WTC11 (cell line): ENCODE measurements at places on chromosomes 7 and 10.

- no peaks in the 10 kb centered on the region for H3K4me1 ChIP-seq
- no peak for DNase-seq
- no peaks in the 10 kb centered on the region for H3K27me3 ChIP-seq
- H3K27ac ChIP-seq, result no peak overlapping the region
- H3K4me3 ChIP-seq, result no peak overlapping the region
These were observed 299.2 kb upstream of the LRGUK start for GRCh38 chr7:133827707-133828623.

DNA sequence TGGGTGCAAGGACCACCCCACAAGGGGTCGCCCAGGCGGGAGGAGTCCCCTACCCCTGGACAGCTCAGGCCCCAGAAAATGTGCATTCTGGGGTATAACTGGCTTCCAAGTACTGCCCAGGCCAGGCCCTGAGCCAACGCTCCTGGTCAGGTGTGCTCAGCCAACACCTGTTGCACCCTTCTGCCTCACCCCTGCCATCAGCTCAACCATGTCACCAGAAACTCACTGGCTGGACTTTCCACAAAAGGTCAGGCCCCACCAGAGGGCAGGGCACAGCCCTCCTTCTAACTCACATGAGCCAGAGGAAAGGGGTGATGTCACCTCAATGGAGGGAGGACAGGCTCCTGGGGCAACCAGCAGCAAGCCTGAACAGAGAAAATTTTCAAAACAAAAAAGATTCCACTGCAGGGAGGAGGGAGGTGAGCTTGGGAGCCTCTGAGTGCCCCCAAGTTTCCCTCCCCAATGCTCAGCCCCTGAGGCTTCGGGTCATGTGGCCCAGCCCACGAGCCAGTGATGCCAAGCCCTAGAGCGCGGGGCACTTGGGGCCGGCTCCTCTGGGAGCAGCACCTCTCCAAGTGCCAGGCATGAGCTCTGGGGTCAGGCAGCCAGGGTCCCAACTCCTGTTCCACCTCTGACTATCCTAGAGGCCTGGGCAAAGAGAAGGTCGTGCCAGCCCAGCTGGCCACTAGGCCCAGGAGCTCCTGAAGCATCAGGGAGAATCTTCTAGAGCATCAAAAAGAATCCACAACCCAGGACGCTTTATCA, 2.2 kb downstream of the OGDHL start:
- peaks cover 8% of the 10 kb centered on the region for H3K36me3 ChIP-seq
- H3K27me3 ChIP-seq, result peaks cover 16% of the 10 kb centered on the region
- no peak overlapping the region for H3K27ac ChIP-seq
- peaks cover 16% of the 10 kb centered on the region for H3K4me1 ChIP-seq
- peak overlapping the region; percentile 20; the same call in 1 of the 2 replicates for H3K4me3 ChIP-seq

DNA sequence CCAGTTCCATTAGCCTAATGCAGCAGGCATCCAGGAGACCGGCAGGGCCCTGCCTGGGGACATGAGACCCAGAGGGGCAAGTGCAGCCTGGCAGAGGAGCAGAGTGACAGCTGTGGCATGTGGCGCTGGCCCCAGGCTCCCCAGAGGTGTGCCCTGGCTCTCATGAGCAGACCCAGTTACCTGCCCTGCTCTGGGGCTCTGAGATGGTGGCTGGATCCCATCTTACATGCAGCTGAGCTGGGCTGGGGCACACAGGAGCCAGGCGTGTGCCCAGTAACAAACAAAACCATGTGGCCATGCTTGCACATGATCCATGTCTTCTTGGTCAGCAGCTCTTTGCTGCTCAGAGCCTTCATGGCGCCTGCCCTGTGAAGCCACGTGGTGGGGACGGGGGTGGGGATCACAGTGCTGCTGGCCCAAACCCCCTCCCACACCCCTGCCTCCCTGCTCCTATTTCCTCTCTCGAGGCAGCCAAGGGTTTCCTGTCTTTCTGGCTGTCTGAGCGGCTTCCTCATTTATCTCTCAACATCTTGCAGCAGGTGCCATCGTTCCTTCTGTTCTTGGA, 40.3 kb upstream of the GTF2I start:
- peak; percentile 40 for DNase-seq
- no peak overlapping the region; the same call in 1 of the 2 replicates for H3K27ac ChIP-seq
- H3K27me3 ChIP-seq, result no peaks in the 10 kb centered on the region
- H3K4me3 ChIP-seq, result no peak overlapping the region

GRCh38 chr7:149081914-149082313, 8.6 kb downstream of the ZNF786 start:
- peak overlapping the region; percentile 72 for H3K27ac ChIP-seq
- H3K4me1 ChIP-seq, result peaks cover 7% of the 10 kb centered on the region
- DNase-seq, result no peak
- H3K27me3 ChIP-seq, result no peaks in the 10 kb centered on the region
- peaks cover 47% of the 10 kb centered on the region for H3K36me3 ChIP-seq

DNA sequence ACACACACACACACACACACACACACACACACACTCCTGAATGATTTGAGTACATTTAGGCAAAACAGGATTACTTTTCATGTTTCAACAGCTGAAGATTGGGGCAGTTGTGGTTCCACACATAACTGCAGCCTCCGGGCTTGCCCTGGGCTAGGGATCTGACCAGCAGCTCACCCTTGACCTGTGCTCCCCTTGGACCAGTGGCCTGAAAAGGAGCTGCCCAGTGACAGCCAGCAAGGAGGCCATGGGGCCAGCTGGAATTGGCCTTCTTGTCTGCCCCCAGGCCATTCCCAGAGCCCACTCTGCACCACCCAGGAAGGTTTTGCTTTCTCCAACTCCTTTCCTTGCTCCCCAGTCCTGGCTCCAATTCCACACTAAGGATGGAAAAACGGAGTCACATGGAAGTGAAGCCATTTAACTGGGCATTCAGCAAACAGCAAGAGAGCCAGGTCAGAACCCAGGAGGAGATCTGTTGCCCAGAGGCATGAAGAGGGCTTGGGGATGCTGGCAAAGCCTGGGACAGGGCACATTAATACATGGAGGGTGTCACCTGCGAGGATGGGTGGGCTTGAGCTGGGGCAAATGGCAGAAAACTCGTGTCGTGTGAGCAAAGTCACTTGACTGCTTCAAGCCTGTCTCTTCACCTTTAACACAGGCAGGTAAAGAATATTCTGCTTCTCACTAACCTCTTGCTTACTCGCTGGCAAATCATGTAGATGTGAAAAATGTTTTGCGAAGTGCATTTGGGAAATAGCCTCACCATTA, 61.5 kb upstream of the GDF10 start:
- peaks cover 10% of the 10 kb centered on the region for H3K4me1 ChIP-seq
- H3K36me3 ChIP-seq, result no peaks in the 10 kb centered on the region
- DNase-seq, result no peak
- no peak overlapping the region for H3K4me3 ChIP-seq

GRCh38 chr10:16242859-16243613, 193.8 kb upstream of the PTER start:
- H3K27me3 ChIP-seq, result no peaks in the 10 kb centered on the region
- H3K4me3 ChIP-seq, result peak overlapping the region; percentile 3; the same call in 1 of the 2 replicates
- no peak for DNase-seq
- peak overlapping the region; percentile 97 for H3K27ac ChIP-seq

DNA sequence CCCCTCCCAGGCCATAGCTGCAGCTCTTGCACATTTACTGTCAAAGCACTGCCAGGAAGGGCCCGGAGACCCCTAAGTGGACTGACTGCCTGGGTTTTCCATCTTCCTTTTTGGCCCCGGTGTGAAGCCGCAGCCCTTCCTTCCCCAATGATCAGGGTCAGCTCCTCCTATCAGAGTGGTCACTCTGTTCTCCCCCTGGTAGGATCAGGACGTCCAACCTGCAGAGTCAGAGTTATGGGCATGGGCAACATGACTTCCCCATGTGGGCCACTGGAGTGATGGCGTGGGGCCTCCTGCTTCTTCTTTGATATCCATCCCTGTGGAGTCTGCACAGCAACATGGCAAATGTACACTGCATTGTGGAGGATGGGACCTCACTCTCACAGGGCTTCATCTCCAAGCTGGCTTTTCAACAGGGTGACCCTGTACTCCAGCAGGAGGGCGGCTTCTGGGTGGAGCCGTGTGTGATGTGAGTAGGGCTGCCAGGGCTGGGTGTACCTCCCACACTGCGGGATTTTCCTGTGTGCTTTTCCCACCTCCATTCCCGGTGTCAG, 6.4 kb upstream of the RAMP3 start:
- H3K27me3 ChIP-seq, result peaks cover 1% of the 10 kb centered on the region
- DNase-seq, result no peak
- H3K27ac ChIP-seq, result no peak overlapping the region
- no peak overlapping the region for H3K4me3 ChIP-seq
- 0 out of 2 replicates have a peak, but pooled peaks cover 3% of the 10 kb centered on the region for H3K4me1 ChIP-seq
- no peaks in the 10 kb centered on the region for H3K36me3 ChIP-seq

DNA sequence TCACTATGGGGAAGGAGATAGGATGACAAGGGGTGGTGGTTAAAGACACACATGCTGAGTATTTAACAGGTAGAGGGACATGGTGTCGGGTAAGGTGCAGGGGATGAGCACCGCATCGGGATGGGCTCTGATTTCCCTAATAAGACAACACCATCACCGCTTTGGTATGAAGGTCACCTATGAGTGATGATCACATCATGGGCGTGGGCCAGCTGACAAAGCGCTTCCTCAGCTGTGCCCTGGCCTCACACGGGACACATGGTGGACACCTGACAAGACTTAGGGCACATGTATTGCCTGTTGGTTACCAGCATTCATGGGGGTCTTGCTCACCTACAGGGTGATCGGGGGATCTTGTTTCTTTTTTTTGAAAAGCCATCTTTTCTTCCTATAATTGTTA, 12.8 kb downstream of the C7orf57 start:
- H3K36me3 ChIP-seq, result no peaks in the 10 kb centered on the region
- H3K27me3 ChIP-seq, result peaks cover 5% of the 10 kb centered on the region; the same call in 1 of the 2 replicates
- H3K4me1 ChIP-seq, result peaks cover 21% of the 10 kb centered on the region
- DNase-seq, result no peak
- H3K27ac ChIP-seq, result no peak overlapping the region

DNA sequence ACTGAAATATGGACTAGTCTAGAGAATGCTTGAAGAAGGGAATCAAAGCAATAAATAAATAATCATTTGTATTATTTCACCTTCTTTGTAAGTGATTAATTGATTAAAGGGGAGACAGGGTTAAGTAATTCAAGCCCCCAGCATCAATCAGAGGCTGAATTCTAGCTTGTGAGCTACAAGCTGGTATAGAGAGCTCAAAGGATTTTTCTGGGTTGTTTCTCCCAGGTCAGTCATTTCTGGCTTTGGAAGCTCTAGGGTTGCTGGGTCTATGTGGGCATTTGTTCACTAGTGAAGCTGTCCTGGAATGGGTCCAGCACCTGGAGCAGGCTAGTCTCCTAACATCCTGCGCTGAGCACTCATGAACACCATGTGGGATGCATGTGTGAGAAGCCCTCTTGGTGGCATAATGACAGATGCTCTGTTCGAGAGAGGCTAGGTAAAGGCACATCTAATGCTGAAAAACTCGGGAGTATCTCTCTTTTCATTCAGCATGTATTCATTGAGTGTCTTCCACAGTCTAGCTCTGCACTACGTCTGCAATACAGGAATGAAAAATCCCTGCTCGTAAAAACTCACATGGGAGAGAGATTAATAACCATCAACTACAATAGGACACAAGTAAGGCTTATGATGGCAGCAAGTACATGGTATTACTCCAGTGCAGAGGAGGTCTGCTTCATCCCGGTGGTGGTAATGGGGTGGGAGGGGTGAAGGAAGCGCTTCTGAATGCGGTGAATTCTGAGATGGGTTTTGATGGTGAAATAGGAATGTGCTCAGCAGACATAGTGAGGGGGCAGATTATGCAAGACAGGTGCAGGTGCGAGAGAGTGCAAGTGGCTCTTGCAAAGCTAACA, 68.0 kb upstream of the NRP1 start:
- H3K36me3 ChIP-seq, result peaks cover 4% of the 10 kb centered on the region; the same call in 1 of the 2 replicates
- no peak overlapping the region for H3K27ac ChIP-seq
- H3K4me3 ChIP-seq, result no peak overlapping the region
- no peaks in the 10 kb centered on the region for H3K4me1 ChIP-seq
- H3K27me3 ChIP-seq, result no peaks in the 10 kb centered on the region; the same call in 1 of the 2 replicates

DNA sequence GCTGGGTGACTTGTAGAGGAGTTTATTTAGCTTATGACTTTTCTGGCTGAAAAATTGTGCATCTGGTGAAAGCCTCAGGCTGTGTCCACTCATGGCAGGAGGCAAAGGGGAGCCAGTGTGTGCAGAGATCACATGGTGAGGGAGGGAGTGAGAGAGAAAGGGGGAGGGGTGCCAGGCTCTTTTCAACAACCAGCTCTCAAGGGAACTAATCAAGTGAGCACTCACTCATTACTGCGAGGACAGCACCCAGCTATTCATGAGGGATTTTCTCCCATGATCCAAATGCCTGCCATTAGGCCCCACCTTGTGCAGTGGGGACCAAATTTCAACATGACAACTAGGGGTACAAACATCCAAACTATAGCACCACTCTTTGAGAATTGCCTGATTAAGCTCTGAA, 590.2 kb downstream of the MAGI2 start:
- H3K4me3 ChIP-seq, result no peak overlapping the region
- H3K4me1 ChIP-seq, result peaks cover 9% of the 10 kb centered on the region
- DNase-seq, result no peak
- no peak overlapping the region for H3K27ac ChIP-seq

- DNase-seq, result no peak
- H3K27ac ChIP-seq, result no peak overlapping the region
- peaks cover 21% of the 10 kb centered on the region for H3K4me1 ChIP-seq
- H3K4me3 ChIP-seq, result no peak overlapping the region
- H3K36me3 ChIP-seq, result peaks cover 15% of the 10 kb centered on the region
These were observed 421.0 kb downstream of the THSD7A start for GRCh38 chr7:11410656-11411644.

GRCh38 chr7:141541375-141541774, 9.8 kb upstream of the AGK start:
- DNase-seq, result no peak
- no peaks in the 10 kb centered on the region for H3K27me3 ChIP-seq
- no peaks in the 10 kb centered on the region; the same call in 1 of the 2 replicates for H3K36me3 ChIP-seq
- H3K27ac ChIP-seq, result no peak overlapping the region

GRCh38 chr7:35032166-35032565, 5.1 kb downstream of the DPY19L1 start:
- H3K4me1 ChIP-seq, result peaks cover 43% of the 10 kb centered on the region
- H3K4me3 ChIP-seq, result no peak overlapping the region
- H3K36me3 ChIP-seq, result no peaks in the 10 kb centered on the region
- no peak for DNase-seq

DNA sequence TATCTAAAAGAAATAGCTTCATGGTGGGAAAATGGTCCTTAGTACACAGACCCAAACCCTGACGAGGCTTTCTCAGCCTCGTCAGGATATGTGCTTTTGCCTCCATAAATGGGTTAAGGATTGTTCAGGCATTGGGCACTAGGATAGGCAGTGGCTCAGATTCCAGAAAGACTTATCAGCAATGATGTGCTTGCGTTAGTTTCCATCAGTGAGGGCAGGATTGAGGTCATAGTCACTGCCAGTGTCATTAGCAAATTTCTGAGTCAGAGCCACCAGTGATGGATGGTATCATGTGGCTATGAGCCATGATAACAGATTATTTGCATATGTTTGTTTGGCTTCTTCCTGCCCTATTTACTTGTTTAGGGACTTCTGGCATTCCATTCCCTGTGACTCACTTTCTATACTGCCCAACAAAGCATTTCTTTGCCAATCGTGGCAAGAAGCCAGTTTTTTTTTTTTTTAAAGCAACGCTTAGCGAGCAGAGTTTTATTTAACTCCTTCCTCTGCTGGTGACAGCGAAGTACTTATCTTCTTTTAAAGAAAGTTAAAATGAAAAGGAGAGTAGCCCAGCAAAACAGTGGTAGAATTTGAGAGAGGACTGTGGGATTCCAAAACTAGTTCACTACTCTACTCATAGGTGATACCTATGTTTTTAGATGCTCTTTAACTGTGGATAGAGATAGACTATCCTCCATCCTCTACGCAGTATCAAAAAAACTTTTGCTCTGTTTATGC, 44.4 kb downstream of the MYPN start:
- H3K36me3 ChIP-seq, result no peaks in the 10 kb centered on the region
- H3K4me3 ChIP-seq, result peak overlapping the region; percentile 27
- peaks cover 49% of the 10 kb centered on the region for H3K4me1 ChIP-seq
- no peaks in the 10 kb centered on the region for H3K27me3 ChIP-seq
- DNase-seq, result no peak
